Dermis blood vessel endothelial cell (primary cell): ENCODE measurements at places on chromosomes 3 and 15. TPM values are rescaled to one million over a fixed set of nuclear protein-coding genes. Genes with fewer than 3 reads are reported as not detected.

- peak; percentile 71 for DNase-seq
Measured at GRCh38 chr15:75836959-75837334, 6.3 kb upstream of the UBE2Q2 start.

GRCh38 chr3:140469491-140469890, 208.4 kb upstream of the TRIM42 start:
- DNase-seq = no peak

GRCh38 chr3:77038468-77038929, 1.4 kb upstream of the ROBO2 start:
- peak; percentile 83 for DNase-seq

Gene THSD4
- 34.2 and 38.4 TPM in 2 replicates for total RNA-seq

Gene TEX55
- total RNA-seq = not detected in 2 replicates

Gene MME
- 7.3 and 20.8 TPM in 2 replicates for total RNA-seq
